Stimulated activated CD4-positive, alpha-beta T cell treated with anti-CD3 and anti-CD28 coated beads, Interleukin-4, amount 100 ng/mL, for 24 hours (primary cell): ENCODE measurements at places on chromosomes 7 and 10.

GRCh38 chr7:53119514-53119941 is 84.1 kb downstream of the POM121L12 start:
- DNase-seq, result no peak

DNA sequence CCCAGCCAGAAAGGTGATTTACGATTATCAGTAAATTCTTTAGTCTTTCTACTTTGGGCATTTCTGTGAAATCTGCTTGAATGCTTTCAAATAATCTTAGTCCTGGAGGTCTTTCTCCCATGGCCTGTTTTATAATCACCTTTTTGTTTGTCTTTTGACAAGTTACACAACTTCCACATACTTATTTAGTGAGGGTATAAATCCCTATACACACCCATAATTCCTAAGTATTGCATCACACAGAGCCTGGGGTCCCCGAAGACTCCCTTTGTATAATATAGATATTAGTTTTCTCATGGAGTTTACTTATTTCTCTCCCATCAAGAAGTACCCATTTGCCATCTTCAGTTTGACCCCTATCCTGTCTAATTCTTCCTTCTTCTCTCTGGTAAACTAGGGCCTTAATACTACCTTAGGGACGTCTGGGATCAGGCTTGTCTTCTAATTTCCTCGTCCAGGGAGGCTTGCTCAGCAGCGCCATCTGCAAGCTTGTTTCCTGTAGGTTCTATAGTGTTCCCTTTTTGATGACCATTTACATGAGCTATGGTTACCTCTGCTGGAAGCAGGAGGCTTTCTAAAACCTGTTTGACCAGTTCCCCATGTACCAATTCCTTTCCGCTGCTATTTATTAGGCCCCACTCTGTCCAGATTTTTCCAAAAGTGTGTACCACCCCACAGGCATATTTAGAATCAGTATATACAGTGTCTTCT is 8.1 kb downstream of the DNAH11 start:
- no peak for DNase-seq

- DNase-seq, result no peak
Observed at GRCh38 chr10:452512-453426, 236.7 kb downstream of the DIP2C start.

DNA sequence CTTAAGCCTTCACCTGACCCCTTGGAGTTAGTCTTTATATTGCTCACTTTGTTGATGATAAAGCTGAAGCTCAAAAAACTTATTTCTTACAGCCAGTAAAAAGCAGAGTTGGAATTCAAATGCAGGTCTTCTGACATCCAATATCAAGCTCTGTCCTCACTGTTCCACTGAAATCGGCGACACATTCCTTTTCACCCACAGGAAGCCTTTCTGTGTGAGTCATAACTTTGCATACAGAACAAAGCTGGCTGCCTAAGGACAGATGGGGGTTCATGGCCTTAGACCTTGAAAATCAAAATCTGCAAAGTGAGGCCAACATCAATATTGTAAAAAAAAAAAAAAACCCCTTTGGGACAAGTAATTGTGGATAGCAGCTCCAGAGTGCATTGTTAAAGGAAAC is 21.8 kb upstream of the AKR1B1 start:
- no peak for DNase-seq
